ENCODE measurements at places on chromosomes 6 and 20. TPM values are rescaled to one million over a fixed set of nuclear protein-coding genes. Genes with fewer than 3 reads are reported as not detected.

The TFAP2C gene
- not detected for total RNA-seq

The HCRTR2 gene
- not detected for total RNA-seq

The CYP39A1 gene
- total RNA-seq, result 0.15 TPM

The B3GALT4 gene
- total RNA-seq, result 3.3 TPM

Measured in epithelial cell of umbilical artery (primary cell).